NCI-H1092 treated with DMSO at 0.1 percent for 48 hours (cell line): ENCODE measurements at places on chromosomes 4 and X.

GRCh38 chr4:71474731-71475130 is 135.9 kb downstream of the SLC4A4 start:
- no peak for DNase-seq

- DNase-seq = no peak
These were observed 23.2 kb upstream of the PIGA start for GRCh38 chrX:15358533-15358932.

DNA sequence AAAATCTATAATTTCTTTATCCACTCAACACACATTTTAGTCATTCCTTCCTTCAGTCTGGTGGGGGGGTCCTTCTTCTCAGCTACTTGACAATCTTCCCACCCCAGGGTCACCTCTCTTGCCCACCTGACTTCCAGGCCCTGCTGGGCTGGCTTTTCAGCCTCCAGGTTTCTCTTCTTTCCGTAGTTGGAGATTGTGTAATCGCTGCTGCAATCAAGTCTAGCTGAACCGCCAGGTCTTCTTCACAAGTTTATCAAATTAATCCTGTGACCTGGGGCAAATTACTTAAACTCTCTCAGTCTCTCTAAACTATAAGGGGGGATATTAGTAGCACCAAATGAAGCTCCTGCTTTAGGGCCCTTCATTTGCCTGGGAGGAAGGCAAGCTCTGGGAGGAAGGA is 102.9 kb upstream of the TNIP3 start:
- no peak for DNase-seq

- no peak for DNase-seq
These were observed 654.2 kb downstream of the PCDH7 start for GRCh38 chr4:31374256-31374960.

GRCh38 chr4:109972786-109973528 is 60.3 kb downstream of the EGF start:
- DNase-seq = no peak
